Type B pancreatic cell (in vitro differentiated cells): ENCODE measurements at places on chromosomes 7 and 10.

DNA sequence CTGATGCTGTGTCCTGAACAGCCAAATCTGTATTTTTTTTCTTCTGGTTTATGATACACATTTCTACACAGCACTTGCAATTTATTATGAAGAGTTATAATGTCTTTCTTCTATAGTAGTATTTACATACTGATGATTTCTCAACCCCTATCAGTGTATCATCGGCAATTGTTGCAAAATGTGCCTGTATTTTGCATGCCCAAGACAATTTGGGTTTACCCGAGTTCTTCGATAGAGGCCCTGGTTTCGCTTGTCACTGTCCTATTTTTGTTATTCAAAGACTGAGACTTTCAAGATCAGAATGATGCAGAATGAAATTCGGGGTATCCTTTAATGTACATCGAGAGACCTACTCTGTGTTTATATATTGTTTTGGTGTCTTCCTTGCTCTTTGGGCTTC is 184.5 kb upstream of the PRSS58 start:
- DNase-seq: no peak

DNA sequence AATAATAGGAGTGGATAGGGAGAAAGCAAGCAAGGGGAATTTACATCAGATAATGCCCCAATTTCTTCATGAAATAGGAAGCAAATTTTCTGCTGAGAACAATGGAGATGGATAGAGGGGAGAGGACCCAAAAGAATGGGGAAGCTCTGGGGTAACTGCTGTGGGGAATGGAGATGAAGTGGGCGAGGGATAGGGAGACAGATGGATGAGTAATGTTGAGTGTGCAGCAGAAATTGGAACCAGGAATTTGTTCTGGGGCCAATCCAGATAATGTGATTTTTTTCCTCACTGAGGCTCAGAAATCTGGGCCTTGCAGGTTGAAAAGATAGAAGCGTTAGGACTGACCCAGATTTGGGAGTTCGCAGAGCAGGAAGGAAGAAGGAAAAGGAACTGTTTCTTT is 24.5 kb upstream of the MRC1 start:
- no peak for DNase-seq

GRCh38 chr7:158572000-158572828 is 15.4 kb downstream of the PTPRN2 start:
- no peak for DNase-seq

GRCh38 chr7:114085313-114085591 is 166.4 kb upstream of the PPP1R3A start:
- no peak for DNase-seq

DNA sequence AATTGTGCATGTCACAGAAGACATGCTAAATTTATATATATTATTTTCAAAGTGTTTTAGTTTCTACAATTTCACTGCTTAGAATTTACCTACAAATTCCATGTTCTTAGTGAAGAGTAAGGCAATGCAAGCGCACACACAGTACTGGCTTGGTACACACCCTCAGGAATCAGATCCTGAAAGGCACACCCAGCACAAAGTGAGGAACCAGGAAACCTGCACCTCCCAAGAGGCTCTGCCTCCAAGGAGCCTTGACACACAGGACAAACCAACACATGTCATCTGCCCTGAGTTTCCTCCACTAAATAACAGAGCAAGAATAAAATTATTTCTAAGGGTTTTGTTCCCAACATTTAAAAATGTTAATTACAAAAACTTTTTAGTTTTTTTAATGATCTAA is 156.2 kb downstream of the PARD3 start:
- no peak for DNase-seq

DNA sequence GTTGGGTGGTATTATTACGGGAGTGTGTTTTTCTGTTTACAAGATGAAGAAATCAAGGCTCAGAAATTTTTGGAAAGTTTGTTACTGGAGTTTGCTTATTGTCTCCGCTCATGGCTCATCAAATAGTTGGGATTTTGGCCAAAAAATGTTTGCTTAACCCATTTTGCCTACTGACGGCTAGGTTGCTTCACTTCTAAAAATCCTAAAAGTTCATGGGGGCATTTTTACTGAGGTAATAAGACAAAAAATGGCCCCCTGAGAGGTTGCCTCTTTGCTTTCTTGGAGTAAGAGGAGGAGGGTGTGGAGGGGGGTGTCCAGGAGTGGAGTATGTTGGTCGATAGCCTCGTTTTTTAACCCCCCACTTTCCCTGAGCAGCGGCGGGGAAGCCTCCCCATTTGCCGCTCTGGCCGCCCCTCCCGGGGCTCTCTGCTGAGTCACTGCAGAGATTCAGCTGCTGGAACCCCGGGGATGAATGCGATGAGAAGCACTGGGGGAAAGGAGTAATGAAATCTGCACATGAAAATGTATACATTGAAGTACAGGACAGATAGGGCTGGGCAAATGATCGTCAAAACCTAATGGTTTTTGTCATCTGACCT is 1.5 kb downstream of the MEST start:
- DNase-seq: no peak

DNA sequence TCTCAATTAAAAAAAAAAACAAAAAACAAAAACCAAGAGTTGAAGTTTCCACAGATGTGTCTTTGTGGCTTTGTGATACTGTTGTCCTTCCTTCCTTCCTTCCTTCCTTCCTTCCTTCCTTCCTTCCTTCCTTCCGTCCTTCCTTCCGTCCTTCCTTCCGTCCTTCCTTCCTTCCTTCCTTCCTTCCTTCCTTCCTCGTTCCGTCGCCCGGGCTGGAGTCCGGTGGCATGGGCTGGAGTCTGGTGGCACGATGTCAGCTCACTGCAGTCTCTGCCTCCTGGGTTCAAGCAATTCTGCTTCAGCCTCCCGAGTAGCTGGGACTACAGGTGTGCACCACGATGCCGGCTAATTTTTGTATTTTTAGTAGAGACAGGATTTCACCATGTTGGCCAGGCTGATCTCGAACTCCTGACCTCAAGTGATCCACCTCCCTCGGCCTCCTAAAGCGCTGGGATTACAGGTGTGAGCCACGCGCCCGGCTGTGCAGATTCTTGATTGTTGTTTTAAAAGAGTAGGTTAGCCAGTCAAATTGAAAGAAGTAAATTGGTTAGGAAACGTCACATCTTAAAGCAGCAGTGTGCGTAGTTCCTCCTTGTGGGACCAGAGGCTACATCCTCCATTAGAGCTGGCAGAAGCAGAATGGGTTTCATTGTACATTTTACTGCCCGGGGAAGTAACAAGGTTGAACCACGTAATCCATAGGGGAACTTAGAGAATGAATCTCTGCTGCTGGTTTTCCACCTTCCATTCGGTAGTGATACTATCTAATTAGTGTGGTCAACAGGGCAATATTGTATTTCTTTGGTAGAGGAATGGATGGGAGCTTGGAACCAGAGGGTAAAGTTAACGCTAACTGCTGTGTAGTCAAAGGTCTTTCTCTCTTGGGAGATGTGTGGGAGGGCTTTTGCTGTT is 20.6 kb downstream of the DNAJB6 start:
- no peak for DNase-seq

DNA sequence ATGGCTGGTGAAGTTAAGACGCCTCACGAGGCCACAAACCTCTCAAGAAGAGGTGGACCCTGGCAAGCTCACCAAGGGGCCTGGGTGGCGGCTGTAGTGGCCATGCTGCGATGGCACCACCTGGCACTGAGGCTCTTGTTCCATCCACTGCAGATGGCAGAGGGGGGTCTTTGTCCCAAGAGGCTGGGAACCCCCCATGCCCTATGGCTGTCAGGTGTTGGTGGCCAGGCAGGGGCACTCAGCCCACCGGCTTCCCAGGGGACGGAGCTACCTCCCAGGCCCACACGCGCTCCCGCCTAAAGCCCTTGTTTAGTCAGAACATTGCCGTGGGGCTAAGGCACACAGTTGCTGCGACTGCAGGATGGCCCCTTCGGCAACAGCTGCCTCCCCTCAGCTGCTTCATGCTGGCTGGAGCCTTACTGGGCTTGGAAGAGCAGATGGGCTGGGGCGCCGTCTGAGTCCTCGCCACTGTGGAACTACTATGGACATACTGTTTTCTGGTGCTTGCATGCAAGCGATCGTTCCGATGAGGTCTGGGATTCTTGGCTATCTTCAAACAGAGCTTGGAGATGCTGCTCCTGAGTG is 46.8 kb downstream of the DPYSL4 start:
- DNase-seq: no peak

GRCh38 chr7:1609023-1609422 is 39.2 kb upstream of the PSMG3 start:
- DNase-seq: no peak

DNA sequence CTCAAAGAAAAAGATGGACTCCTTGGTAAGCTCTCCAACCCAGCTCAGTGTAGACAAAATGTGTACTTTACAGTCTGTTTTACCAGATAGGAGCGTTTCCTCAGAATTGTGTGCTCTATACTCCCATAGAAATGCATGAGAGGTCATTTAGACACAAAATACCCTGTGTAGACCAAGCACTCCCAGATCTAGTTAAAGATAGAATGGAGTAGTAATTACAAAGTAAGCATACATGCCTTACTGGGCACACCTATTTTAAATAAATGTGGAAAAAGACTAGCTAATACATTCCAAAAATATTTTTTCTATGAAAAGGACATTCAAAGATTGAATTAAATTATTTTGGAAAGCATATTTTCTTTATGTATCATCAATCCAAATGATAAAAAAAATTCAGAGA is 271.9 kb upstream of the DGKB start:
- DNase-seq: no peak

GRCh38 chr7:122070834-122071233 is 73.2 kb downstream of the AASS start:
- DNase-seq: no peak

- DNase-seq: no peak
Observed at GRCh38 chr7:31938650-31939049, 131.6 kb downstream of the PDE1C start.

GRCh38 chr10:3803927-3804741 is 19.1 kb upstream of the KLF6 start:
- DNase-seq: no peak

GRCh38 chr10:14613588-14613920 is 161.1 kb downstream of the FAM107B start:
- no peak for DNase-seq

DNA sequence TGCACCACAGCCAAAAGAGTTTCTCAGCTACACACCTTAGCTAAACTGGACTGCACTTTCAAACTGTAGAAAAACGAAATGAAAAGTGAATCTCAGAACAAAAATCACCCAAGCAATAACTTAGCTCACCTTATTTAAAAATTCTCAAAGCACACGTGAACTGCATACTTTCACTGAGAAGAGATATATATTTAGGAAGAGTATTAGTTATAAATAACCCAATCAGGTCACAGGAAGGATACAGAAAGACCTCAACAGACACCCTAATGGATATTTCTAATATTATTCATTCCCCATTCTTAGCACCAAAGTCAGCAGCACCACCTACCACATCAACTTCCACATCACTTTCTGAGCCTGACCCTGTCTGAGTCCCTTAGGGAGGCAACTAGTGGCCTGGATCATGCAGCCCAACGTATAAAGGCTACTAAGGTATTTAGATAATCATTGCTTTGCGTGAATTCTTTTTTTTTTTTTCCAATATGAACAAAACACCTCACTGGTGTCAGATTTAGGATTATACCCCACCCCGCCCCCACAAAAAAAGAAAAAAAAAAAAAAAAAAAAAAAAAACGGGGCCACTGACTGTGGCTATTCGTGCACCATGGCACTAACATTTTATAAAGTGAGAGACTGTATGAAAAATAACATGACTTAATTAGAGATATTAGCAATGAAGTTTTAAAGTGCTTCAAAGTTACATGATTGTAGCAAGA is 2.6 kb downstream of the ABI1 start:
- no peak for DNase-seq

DNA sequence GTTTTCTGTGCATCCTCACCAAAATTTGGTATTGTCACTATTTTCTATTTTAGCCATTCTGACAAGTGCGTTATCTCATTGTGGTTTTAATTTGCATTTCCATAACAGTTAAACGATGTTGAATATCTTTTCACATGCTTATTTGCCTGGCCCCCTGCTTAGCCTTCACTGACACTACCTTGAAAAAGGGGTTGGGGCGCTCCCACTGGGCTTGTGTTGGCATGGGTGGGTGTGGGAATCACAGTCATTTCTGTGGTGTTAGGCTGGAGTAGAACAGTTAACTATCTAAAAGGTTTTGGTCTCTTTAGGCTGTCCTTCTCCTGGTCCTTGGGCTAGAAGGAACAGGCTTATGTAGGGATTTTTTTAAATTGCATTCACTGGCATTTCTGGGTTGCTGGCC is 72.2 kb upstream of the TMEM140 start:
- no peak for DNase-seq

DNA sequence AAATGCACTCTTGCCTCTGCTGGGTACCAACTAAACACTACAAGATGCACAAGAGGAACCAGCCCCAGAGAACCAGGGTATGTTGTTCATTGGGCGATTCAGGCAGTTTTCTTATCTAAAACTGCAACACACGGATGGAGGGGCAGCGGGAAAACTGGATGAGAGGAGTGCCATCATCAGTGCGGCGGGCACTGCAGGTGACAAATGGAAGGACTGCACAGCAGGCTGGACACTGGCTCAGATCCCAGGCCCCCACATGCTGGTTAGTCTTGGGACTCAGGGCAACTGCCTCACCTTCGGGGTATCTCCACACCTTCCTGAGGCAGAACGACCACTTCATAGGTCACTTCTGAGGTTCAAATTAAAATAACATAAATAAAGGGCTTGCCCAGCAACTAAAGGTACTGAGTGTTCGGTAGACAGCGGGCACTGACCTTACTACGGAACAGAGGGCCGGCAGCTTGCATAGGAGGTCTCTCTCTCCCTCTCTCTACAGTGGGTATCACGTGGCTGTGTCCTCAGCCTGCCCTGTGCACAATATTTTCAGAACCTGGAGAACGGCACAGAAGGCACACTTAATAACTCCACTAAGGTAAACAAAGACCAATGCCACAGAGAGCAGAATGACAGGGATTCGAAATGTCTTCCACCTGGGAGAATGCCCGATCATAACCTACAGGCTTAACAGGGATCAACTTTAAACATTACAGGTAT is 72.1 kb downstream of the GRB10 start:
- DNase-seq: no peak

GRCh38 chr10:21655236-21655635 is 121.2 kb downstream of the MLLT10 start:
- no peak for DNase-seq

DNA sequence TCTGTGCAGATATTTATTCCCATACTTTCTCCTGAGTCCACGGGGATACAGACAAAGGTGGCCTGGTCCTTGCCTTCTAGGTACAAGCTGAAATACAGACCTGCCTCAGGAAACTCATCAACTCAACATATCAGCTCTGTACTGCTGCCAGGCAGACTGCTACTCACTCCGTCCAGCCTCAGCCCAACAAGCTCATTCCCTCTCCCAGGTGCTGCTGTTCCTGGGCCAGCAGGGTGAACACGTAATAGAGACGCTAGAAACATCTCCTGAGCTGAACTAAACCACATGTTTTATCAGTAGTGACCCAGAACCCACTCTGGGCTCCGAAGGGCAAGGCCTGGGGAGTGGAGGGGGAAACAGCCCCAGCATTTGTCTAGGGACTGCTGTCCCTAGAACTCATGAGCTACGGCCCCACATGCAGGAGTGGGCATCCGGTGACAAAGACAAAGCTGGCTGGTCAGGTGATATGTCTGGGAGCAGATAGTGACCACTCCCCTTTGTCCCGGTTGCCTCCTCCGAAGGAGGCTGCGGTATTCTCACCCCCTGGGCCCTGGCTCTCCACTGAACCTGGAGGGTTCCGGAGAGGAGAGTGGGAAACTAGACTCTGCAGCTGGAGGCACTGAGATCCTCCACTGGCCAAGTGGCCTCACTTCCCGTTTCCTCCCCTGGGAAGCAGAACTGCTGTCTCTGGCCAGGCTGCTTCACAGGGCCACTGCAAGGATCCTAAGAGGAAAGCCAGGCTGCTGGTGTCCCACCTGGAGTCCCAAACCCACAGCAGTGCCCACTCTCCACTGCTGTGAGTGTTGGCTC is 116.1 kb downstream of the FAM53B start:
- DNase-seq: no peak

- no peak for DNase-seq
Observed at GRCh38 chr7:26627221-26627620, 237.2 kb downstream of the SKAP2 start.
